ENCODE measurements at places on chromosomes 16 and 17.
A peak's percentile ranks its signal among the peaks of the same experiment; 100 is the strongest.

DNA sequence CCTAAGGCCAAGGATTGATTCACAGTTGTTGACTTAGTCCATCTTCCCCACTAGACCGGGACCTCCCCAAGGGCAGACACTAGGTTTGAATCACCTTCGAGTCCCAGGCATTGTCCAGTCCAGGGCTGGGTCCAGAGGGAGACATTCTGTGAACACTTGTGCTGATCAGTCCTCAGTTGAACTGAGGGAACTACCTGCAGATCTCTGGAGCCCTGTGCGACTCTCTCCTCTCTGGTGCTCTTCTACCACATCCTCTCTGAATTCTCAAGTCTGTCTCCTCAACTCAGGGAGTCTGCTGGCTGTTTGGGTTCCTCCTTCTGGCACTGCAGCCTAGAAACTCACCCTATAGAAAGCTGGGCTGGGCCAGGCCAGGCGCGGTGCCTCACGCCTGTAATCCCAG is 10.8 kb downstream of the ZNF232 start:
- DNase-seq = no peak

- DNase-seq = no peak
Observed at GRCh38 chr16:4846503-4846900, 586 bp downstream of the GLYR1 start.

DNA sequence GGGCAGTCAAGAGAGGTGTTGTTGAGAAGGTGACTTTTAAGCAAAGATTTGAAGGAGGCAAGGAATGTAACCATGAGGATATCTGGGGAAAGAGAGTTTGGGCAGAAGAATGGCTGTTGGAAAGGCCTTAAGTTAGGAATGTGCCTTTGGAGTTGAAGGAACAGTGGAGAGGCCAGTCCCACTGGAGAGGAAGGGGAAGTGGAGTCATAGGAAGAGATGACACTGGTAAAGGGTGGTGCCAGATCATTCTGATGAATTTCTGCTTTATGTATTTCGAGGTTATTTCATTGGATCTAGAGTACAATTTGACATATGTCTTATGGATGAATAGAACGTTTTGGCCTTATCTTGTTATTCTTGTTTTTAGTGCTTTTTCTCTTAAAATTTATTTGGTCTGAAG is 93.5 kb downstream of the WWP2 start:
- DNase-seq = no peak

- peak; percentile 37 for DNase-seq
Observed at GRCh38 chr16:81636298-81636993, 142.6 kb upstream of the PLCG2 start.

- no peak for DNase-seq
Observed at GRCh38 chr17:71760062-71760720, 360.6 kb upstream of the SOX9 start.

Measured in NCI-H1417 treated with DMSO at 0.1 percent for 48 hours (cell line).